ENCODE measurements at places on chromosomes 7 and 10.
A peak's percentile ranks its signal among the peaks of the same experiment; 100 is the strongest.

DNA sequence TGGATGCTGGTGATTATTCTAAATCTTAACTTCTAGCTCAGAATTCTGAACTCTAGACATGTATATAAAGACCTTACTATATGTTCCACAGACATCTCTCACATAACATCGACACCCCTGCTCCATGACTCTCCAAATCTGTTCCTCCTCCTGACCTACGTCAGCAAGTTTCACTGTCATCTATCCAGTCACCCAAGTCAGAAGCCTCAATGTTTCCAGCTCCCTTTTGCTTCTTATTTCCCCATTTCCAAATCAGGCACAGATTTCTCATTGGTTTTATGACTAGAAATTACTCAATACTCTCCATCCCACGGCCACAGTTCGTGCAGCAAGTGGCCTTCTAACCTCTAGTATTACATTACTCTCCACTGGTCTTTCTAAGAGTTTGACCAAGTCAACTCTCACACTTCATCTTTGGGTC, 28.5 kb downstream of the EPC1 start:
- DNase-seq = peak; percentile 22

- DNase-seq = no peak
Measured at GRCh38 chr10:15651175-15651574, 68.5 kb downstream of the ITGA8 start.

DNA sequence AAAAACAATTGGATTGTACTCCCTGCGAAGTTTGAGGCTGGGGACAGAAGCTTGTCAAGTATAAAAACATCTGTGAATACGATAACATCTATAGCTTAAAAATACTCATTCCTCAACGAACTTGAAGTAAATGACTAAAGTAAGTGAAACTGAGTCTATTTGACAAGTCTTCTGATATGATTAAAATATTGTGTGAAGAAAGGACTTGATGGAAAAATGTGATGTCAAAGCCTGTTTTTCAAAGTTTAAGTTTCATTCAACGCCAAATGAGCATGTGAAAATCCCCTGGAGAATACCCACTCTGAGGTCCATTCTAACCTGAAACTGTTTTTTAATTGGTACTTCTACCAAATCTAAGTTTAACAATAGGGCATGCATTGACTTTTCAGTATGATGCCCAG, 122.3 kb upstream of the MDFIC start:
- no peak for DNase-seq

- DNase-seq = no peak
Measured at GRCh38 chr7:122521767-122522166, 177.2 kb downstream of the RNF133 start.

DNA sequence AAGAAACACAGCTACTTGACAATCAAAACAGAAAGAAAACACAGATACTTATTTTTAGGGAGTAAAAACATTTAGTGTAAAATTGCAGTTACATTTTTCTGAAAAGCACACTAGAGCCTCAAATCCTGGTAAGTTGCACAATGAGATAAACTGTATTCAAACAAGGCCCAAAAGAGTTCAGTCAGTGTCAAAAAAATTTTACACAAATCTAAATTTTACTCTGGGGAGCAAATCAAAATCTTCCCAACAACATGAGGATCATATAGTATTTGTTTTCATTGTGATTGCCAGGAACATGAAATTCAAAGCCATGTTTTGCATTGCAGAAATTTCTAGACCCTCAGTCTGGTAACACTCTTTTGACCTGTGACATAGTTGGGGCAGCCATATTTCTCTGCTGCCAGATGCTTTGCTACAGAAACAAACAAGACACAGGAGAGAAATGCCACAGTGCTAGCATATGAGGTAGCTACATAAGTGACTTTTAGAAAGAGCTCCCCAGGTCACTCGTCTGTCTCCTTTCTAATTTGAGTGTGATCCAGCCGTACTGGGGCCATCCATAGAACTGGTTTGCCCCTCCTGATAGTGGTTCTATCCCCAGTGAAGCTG, 49.6 kb downstream of the PDE1C start:
- no peak for DNase-seq

- no peak for DNase-seq
Measured at GRCh38 chr10:48331436-48331835, 25.0 kb downstream of the MAPK8 start.

DNA sequence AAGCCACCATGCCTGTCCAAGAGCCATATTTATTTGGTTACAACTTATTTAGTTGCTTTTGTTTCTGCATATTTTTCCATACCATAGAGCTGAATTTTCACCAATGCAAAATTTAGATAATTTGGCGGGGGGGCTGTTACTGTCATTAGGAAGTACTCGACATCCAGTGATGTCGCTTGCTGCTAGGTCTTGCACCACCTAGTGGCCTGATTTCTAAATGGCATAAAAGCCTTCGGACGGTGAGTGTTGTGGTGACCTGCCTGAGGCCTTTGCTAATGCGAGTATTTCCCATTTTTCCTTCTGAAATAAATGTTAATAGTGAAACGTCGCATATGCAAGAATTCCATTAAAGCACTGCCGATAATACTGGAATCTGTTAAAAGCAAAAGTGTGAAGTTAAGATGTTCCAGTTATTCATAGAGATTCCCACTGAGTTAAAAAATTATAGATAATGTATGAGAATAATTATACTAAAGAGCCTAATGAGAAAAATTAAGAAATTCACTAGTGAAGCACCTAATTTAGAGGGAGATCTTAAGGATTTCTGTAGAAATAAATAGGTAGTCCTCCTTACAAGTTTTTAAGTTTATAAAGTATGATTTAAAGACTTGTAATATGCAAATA, 86.1 kb upstream of the DNAJB6 start:
- DNase-seq = peak; percentile 54

GRCh38 chr10:6124666-6125065, 35.8 kb downstream of the RBM17 start:
- DNase-seq = no peak

DNA sequence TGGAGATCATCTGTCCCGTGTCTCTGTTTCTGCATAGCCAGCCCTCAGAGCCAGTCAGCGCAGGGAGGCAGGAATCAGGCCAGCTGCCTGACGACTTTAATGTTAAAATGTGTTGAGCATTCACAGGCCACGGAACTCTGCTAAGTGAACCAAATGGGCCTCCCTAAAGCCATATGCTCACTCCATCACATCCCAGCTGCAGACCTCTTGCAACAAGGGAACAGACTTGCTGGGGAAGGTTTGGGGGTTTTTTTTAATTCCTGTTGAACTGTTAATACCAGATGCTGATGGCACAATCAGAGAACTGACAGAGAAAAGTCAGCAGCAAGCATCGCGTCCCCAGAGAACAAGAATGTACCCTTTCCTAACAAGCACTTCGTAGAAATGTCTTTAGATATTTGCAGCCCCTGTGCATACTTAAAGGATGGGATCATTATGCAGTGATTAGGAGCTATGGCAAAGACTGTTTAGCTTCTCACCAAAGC, 900.4 kb upstream of the AUTS2 start:
- DNase-seq = no peak

DNA sequence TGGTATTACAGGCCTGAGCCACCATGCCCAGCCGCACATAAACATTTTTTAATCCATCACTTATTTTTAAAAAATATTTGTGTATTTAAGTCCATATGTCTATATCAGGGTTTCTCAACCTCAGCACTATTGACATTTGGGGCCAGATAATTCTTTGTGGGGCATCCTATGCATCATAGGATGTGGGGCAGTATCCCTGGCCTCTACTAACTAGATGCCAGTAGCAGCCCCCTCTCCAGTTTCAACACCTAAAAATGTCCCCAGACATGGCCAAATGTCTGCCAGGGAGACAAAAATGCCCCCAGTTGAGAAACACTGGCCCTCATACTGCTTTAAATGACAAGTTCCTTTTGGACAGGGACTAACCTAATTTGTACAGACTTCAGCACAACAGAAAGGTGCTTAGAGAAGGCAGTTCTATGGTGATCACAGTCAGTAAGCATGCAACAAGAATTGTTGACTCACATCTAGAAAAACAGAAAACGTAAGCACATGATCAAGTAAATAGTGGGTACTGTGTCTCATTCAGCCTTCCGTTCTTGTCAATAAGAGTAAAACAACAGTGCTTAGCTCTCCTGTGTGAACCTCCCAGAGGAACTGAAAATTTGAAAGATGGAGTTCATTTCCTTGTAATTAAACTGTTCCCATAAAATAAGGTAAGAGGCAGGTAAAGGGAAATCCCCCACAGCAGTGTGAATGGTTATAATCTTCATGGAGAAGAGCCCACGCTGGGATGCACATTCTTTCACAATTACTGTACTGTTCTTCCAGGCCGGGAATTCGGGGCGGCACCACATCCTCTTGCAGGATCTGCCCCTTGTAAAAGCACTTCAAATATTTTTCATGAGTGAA, 17.3 kb upstream of the ADRB1 start:
- no peak for DNase-seq

GRCh38 chr10:26628395-26628794, 69.1 kb upstream of the PDSS1 start:
- DNase-seq = no peak

- DNase-seq = no peak
Measured at GRCh38 chr10:86863484-86863842, 94.0 kb downstream of the MMRN2 start.

- DNase-seq = no peak
Measured at GRCh38 chr7:29369909-29370488, 175.4 kb downstream of the CHN2 start.

DNA sequence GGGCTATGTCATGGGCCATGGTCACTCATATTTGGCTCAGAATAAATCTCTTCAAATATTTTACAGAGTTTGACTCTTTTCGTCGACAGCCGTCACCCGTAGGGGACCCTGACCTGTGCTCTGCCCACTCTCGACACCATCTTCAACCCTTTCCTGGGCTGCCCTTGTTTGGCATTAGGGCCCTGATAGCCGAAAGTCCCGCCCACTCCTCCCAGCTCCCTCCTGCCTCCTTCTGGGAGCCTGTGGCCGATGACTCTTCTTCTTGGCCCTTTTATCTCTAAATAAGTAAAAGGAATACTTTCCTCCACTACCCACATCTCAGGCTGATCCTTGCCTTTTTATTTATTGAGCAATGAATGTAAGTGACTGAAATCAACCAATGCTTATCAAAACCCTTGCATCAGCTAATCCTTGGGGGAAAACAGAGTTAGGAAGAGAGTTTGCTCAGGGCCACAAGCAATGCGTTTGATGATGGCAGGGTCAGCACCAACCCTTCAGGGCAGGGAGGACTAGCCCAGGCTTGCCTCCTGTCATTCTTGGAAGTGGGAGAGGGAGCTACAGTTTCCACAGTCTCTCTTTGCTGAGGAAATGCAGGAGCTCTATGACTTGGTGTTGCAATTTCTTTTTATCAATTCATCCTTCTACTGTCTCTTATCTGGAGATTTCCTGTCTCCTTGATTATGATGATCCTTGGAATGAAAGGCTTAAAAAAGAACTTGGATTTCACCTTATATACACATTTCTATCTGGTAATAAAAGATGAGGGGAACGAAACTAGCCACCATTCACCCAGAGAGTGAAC, 218.2 kb upstream of the PODXL start:
- no peak for DNase-seq

GRCh38 chr7:90968871-90969270, 295.4 kb upstream of the FZD1 start:
- DNase-seq = no peak

DNA sequence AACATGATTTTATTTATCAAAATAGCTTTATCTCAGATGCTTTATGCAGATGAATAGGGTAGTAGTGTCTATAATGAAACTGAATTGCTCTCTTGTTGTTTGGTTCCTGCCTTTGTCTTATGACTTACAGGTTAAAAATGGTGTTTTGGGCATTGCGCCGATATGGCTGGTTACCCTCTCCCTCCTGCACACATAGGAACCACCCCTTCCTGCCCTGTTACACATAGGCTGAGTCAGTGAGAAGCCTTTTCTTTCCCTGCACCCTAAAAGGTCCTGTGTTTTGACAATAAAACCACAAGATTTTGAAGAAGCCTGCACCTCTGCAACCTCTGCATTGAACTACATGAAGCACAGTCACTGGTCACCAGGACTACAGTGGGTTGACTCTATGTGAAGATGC, 655.8 kb upstream of the ANKRD30A start:
- DNase-seq = no peak

GRCh38 chr10:32123021-32123420, 66.8 kb upstream of the KIF5B start:
- no peak for DNase-seq

- no peak for DNase-seq
Measured at GRCh38 chr7:7948232-7948631, 20.4 kb upstream of the GLCCI1 start.

GRCh38 chr7:103373866-103374643, 26.6 kb downstream of the PSMC2 start:
- no peak for DNase-seq

DNA sequence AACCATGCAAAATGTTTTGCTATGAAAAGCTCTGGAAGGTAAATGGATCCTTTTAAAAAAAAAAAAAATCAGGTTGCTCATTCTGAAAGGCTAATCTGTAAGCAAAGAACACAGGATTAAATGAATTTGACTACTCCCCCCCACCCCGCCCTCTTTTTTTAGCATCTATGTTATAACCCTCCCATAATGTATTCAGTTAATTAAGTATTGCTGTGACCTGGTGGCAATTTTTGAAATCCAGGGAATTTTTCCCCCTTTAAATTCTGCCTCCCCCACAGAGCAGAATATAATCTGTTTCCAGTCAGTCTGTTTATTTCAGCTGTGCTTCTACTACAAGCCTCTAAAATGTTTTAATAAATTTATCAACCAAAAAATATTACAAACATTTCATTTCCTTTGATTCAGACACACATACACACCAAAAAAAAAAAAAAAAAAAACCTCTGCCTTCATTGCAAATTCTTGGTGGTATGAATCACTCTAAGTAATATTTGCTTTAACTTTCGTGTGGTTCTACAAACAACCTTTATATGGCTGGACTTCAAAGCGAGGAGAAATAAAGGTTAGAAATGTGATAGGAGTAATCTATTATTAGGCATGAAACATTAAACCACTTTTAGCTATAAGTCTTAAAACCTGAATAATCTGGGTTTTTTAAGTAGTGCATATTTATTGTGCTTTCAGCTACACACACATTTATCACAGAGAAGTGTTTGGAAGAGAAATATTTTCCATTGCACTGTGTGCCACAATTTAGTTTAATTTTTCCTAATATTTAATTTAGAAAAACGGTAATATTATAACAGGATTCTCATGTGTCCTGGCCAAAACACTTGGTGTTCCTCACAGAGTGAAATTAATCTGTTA, 64.4 kb upstream of the ARID5B start:
- DNase-seq = no peak

DNA sequence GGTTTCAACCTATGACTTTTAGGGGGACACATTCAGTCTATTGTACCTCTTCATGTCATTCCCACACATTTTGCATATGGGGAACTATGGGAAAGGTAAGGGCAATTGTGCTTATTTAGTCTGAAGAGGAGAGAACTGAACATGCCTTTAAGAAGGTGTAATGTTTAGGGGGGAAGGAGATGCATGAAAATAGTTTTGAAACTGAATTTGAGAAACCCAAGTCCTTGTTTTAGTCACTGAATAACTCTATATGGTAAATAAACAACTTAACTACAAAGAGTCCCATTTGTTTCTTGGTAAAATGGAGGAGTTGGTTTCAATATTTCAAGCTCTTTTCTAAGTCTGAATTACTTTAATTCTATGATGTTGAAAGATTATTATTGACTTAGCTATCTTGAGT, 166.1 kb downstream of the DNAJB9 start:
- DNase-seq = no peak
